Hepatocyte (in vitro differentiated cells): ENCODE measurements at places on chromosomes 4 and X. TPM values are rescaled to one million over a fixed set of nuclear protein-coding genes. Genes with fewer than 3 reads are reported as not detected.
A peak's percentile ranks its signal among the peaks of the same experiment; 100 is the strongest.

DNA sequence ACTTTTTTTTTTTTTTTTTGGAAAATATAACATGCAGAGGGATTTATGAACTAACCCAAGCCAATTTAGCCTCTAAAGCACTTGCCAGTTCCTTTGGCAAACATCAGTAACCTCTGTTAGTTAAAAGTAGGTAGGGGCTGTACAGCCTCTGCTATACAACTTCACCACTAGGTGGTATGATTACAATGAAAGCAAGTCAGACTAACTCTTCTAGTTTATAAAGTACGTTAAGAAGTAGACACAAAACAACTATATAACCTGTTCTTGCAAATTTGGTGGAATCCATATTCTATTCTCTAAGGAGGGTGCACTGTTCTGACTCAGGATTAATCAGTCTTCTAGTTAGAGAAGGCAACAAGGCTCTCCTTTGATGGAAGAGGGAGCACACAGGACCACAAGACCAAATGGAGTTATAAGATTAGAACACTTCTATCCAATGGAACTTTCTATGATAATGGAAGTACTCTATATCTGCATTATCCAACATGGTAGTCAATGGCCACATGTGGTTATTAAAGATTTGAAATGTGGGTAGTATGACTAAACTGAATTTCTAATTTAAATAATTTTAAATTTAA is 12.8 kb downstream of the AIMP1 start:
- no peaks in the 10 kb centered on the region for H3K4me1 ChIP-seq
- DNase-seq: peak; percentile 50
- H3K27ac ChIP-seq: no peak overlapping the region
- peaks cover 11% of the 10 kb centered on the region for H3K36me3 ChIP-seq
- no peak overlapping the region for H3K4me3 ChIP-seq
- H3K27me3 ChIP-seq: no peaks in the 10 kb centered on the region

GRCh38 chrX:9557521-9557920 is 92.7 kb downstream of the TBL1X start:
- no peak overlapping the region for H3K27ac ChIP-seq
- H3K4me1 ChIP-seq: no peaks in the 10 kb centered on the region
- DNase-seq: no peak
- H3K27me3 ChIP-seq: no peaks in the 10 kb centered on the region
- no peaks in the 10 kb centered on the region for H3K36me3 ChIP-seq

DNA sequence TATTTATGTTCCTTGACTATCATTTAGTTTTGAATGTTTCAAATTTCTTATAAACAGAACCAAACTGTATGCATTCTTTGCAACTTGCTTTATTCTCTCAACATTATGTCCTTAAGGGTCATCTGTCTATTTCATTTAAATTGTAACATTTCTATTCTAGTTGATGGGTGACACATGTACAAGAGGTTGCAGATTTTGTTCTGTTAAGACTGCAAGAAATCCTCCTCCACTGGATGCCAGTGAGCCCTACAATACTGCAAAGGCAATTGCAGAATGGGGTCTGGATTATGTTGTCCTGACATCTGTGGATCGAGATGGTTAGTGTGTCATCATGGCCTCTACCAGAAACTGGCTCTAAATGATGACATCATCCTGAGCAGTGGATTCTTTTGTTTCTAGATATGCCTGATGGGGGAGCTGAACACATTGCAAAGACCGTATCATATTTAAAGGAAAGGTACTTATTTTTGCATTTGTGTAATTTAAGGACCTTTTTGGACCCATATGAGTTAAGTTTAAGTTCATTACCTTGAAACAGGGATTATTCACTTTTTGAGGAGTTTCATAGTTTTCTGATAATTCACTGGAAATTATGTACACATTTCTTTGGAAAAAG is 6.1 kb downstream of the LIAS start:
- H3K27ac ChIP-seq: peak overlapping the region; percentile 62
- H3K27me3 ChIP-seq: no peaks in the 10 kb centered on the region
- peak; percentile 76 for DNase-seq
- no peaks in the 10 kb centered on the region for H3K36me3 ChIP-seq

- H3K36me3 ChIP-seq: no peaks in the 10 kb centered on the region
- H3K4me1 ChIP-seq: no peaks in the 10 kb centered on the region
- DNase-seq: no peak
- H3K4me3 ChIP-seq: no peak overlapping the region
- no peak overlapping the region for H3K27ac ChIP-seq
- no peaks in the 10 kb centered on the region for H3K27me3 ChIP-seq
These were observed 63.2 kb upstream of the BMP3 start for GRCh38 chr4:80967346-80967745.

- no peak overlapping the region for H3K4me3 ChIP-seq
- H3K27me3 ChIP-seq: no peaks in the 10 kb centered on the region
These were observed 1.8 kb downstream of the ZFP92 start for GRCh38 chrX:153412746-153413720.

DNA sequence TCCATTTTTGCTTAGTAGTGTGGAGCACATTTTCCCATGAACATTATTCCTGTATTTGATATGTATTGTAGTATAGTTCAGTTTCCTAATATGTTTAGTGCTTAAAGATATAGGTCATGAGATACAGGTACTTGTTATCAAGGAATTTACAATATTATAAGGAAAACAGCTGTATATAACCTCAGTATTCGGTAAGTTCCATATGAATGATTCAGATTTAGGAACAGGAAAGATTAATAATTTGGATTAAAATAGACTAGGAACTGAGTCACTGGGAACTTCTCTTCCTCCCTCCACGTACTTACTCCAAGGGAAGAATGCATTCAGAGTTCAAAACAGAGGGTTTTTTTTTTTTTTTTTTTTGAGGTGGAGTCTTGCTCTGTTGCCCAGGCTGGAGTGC is 20.0 kb downstream of the DIAPH2 start:
- no peak for DNase-seq
- H3K27me3 ChIP-seq: no peaks in the 10 kb centered on the region
- H3K4me3 ChIP-seq: no peak overlapping the region
- no peaks in the 10 kb centered on the region for H3K4me1 ChIP-seq
- no peak overlapping the region for H3K27ac ChIP-seq

GRCh38 chr4:102526532-102526931 is 25.4 kb downstream of the NFKB1 start:
- H3K36me3 ChIP-seq: no peaks in the 10 kb centered on the region
- H3K27me3 ChIP-seq: no peaks in the 10 kb centered on the region
- peaks cover 27% of the 10 kb centered on the region for H3K4me1 ChIP-seq
- H3K27ac ChIP-seq: no peak overlapping the region
- no peak overlapping the region for H3K4me3 ChIP-seq

DNA sequence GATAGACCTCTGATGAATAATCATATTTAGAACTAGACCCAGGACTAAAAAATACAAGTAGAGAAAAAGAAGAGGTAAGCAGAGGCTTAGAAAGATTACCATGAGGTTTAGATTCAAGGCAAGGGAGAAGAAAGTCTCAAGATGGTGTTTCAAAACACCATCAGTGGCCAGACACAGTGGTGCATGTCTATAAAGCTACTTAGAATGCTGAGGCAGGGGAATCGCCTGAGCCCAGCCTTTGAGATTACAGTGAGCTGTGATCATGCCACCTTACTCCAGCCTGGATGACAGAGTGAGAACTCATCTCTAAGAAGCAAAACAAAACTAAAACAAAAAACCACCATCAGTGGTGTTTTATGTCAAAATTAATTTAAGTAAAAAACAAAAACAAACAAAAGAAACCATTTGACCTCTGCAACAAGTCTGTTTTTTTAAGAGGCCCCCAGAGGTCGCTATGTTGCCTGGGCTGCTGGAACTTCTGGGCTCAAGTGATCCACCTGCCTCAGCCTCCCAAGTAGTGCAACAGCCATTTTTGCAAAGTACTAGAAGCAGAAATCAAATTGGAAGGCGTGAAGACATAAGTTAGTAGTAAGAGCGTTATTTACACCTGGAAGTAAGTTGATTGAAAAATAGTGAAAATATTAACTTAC is 784.3 kb downstream of the ADGRL3 start:
- no peaks in the 10 kb centered on the region for H3K4me1 ChIP-seq
- no peaks in the 10 kb centered on the region for H3K36me3 ChIP-seq
- no peaks in the 10 kb centered on the region for H3K27me3 ChIP-seq
- DNase-seq: no peak
- no peak overlapping the region for H3K4me3 ChIP-seq

- peak; percentile 68 for DNase-seq
- H3K27ac ChIP-seq: peak overlapping the region; percentile 85
These were observed 257.2 kb downstream of the FBXW7 start for GRCh38 chr4:152278505-152279233.

DNA sequence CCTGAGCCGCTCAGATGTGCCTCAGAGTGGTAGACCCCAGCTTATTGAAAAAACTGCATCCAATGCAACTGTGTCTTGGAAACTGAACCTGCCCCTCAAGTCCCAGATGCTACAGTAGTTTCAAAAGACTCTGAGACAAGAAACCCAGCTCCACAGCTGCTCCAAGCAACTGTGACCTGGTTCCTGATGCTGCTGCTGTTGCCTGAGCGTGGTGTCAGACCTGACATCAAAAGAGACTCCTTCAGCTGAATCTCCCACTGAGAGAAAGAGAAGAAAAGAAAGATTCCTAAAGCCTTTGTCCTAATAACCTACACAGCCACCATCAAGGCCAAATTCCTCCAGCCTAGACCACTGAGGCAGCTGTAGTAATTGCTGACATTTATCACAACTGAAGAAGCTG is 630.1 kb downstream of the STIM2 start:
- no peaks in the 10 kb centered on the region for H3K4me1 ChIP-seq
- H3K27ac ChIP-seq: no peak overlapping the region
- H3K4me3 ChIP-seq: no peak overlapping the region
- no peaks in the 10 kb centered on the region for H3K36me3 ChIP-seq

GRCh38 chr4:98474408-98474844 is 184.0 kb downstream of the TSPAN5 start:
- H3K27me3 ChIP-seq: no peaks in the 10 kb centered on the region
- H3K4me1 ChIP-seq: no peaks in the 10 kb centered on the region
- no peak for DNase-seq
- no peak overlapping the region for H3K27ac ChIP-seq
- no peaks in the 10 kb centered on the region for H3K36me3 ChIP-seq

GRCh38 chrX:140053846-140054245 is 88.5 kb upstream of the CXorf66 start:
- H3K4me1 ChIP-seq: no peaks in the 10 kb centered on the region
- H3K27ac ChIP-seq: no peak overlapping the region
- DNase-seq: no peak
- no peaks in the 10 kb centered on the region for H3K27me3 ChIP-seq
- H3K4me3 ChIP-seq: no peak overlapping the region

DNA sequence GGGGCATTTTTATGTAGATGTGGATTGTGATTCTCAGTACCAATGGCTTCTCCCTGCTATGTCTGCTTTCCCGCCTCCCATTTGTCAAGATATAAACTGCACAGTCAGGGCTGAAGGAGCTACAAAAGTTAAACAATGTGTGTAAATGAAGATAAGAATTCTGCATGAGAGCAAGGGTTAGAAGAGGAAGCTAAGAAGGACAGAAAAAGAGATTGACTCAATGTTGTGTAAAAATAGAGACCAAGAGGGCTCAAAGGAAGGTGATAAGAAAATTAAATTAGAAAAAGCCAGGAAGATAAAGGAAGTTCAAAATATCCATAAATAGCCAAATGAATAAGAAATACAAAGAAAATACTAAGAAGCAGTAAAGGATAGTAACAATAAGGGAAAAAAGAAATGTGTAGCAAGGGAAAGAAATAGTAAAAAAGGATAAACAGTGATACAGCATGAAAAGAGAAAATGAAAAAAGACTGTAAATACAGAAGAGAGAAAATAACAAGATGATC is 82.5 kb downstream of the AMELX start:
- H3K27me3 ChIP-seq: no peaks in the 10 kb centered on the region
- peak overlapping the region; percentile 16 for H3K27ac ChIP-seq
- peak; percentile 14 for DNase-seq
- no peak overlapping the region for H3K4me3 ChIP-seq
- no peaks in the 10 kb centered on the region for H3K36me3 ChIP-seq
- H3K4me1 ChIP-seq: no peaks in the 10 kb centered on the region

DNA sequence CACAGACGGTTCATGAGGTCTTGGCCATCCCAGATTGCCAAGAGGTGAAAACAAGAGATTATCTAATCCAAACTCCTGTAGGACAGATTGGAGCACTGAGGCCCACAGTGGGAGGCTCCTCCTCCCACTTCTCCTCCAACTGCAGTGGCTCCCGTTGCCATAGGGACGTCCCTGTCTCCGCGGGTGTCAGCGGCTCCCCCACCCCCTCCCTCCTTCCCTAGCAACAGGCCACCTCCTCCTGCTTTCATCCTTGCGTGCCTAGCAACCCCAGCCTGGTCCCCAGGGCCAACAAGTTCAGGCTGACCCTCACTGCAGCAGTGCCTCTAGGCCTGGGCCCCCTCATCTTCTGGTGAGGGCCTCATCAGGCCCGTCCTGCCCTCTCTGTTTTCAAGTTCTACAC is 6.8 kb upstream of the IQSEC2 start:
- no peaks in the 10 kb centered on the region for H3K27me3 ChIP-seq
- H3K36me3 ChIP-seq: no peaks in the 10 kb centered on the region
- no peak overlapping the region for H3K4me3 ChIP-seq
- no peaks in the 10 kb centered on the region for H3K4me1 ChIP-seq
- no peak for DNase-seq

GRCh38 chrX:9151772-9152307 is 117.9 kb upstream of the FAM9B start:
- no peak for DNase-seq
- no peak overlapping the region for H3K27ac ChIP-seq
- H3K36me3 ChIP-seq: no peaks in the 10 kb centered on the region
- H3K4me1 ChIP-seq: no peaks in the 10 kb centered on the region

DNA sequence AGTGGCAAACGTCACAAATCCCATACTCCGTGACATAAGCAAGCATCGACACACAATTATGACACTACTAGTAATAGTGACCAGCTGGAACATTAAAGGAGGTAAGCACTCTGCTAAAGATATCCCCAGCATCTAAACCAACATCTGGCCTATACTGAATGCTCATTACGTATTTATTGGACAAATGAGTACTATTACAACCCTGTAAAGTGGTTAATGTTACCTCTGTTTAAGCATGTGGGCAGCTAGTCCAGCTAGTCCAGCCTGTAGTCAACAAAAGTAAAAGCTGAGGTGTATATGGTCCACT is 419 bp upstream of the RPGR start:
- no peaks in the 10 kb centered on the region for H3K27me3 ChIP-seq
- H3K4me3 ChIP-seq: no peak overlapping the region
- no peak overlapping the region for H3K27ac ChIP-seq
- no peaks in the 10 kb centered on the region for H3K36me3 ChIP-seq
- DNase-seq: no peak

GRCh38 chr4:184744236-184744635 is 10.3 kb upstream of the CENPU start:
- no peak overlapping the region for H3K27ac ChIP-seq
- DNase-seq: no peak
- H3K27me3 ChIP-seq: no peaks in the 10 kb centered on the region
- H3K4me3 ChIP-seq: no peak overlapping the region

GRCh38 chr4:101242441-101242840 is 104.9 kb downstream of the PPP3CA start:
- peaks cover 5% of the 10 kb centered on the region for H3K4me1 ChIP-seq
- no peak overlapping the region for H3K4me3 ChIP-seq
- no peak for DNase-seq
- no peak overlapping the region for H3K27ac ChIP-seq
- H3K36me3 ChIP-seq: no peaks in the 10 kb centered on the region

The GASK1B gene
- total RNA-seq: 88.8 and 89.8 TPM in 2 replicates

The UCP1 gene
- not detected in 2 replicates for total RNA-seq

The VGLL1 gene
- 4.1 and 4.8 TPM in 2 replicates for total RNA-seq

The DCAF4L1 gene
- total RNA-seq: 0.04 and 0.10 TPM in 2 replicates

The CSN1S1 gene
- not detected in 2 replicates for total RNA-seq

The PHF8 gene
- 19.6 and 20.2 TPM in 2 replicates for total RNA-seq

The CLDN34 gene
- 0.16 TPM in 1 of 2 replicates, not detected in the other for total RNA-seq

The DCTD gene
- 86.0 and 92.6 TPM in 2 replicates for total RNA-seq

The ERCC6L gene
- total RNA-seq: 1.5 and 2.5 TPM in 2 replicates
